ENCODE measurements at places on chromosomes 13 and 19.

DNA sequence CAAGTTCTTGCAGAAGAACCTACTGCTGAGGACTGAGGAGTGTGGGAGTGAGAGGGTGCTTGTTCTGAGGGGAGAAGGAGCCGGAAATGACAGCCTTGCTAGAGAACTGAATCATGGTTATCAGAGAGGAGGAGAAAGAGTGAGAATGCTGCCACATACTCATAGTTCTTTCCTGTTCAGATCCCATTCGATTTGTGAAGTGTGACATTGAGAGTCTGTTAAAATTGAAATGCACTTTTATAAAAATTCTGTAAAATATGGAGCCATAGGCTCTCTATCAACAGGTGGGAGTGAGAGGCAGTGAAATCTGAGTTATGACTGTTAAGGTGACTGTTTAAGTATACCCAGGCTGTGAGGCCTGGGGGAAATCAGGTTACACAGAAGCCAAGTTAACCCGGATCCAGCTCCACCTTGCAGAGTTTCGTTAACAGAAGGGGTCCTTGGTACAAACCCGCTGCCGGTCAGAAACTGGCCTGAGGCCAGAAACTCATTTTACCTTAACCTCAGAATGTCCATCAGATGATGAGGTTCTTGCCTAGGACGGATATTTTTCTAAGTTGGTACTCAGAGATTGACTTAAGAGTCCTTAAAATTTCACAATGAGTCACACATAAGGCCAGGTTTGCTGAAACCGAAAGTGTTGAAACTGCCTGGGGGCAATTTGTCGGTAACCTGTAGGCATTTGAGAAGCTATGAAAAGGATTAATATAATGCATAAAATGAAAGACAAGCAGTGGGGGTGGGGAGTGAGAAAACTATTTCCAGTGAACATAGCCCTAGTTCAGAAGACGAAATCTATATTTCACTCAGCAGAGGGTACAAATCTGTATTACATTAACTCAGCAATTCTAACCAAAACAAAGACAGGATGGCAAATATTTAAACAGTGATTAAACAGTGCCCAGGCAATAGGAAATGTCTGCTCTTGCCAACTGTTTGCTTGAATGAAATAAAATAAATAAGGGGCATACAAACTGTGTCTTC is 350.5 kb downstream of the KCNRG start:
- DNase-seq: peak; percentile 66

DNA sequence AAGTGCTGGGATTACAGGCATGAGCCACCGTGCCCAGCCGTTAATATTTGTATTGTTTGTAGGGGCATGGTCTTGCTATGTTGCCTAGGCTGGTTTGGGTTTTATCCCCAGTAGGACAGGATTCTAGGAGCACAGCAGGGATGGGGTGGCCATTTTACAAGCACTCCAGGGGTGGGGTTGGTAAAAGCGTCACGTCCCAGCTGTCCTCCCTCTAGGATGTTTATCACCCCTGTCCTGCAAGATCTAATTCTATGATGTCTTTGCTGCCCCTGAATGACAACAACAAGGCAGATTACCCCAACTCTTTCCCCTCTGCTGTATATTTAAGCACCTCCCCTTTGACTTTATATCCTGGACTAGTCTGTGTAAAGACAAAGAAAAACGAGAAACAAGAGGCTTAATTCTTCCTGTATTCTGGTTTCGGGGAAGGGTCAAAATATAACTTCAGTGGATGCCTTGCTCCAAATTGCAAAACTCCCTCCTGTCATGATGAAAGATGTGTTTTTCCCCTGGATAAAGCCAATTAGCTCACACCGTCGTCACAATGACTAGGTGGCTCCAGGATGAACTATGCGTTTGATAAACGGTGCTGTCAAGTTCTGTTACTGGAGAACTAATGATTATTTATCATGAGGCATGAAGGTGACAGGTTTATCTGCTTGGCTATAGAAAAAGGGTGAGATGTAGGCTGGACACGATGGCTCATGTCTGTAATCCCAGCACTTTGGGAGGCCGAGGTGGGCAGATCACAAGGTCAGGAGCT is 27.8 kb upstream of the OR1M1 start:
- no peak for DNase-seq

DNA sequence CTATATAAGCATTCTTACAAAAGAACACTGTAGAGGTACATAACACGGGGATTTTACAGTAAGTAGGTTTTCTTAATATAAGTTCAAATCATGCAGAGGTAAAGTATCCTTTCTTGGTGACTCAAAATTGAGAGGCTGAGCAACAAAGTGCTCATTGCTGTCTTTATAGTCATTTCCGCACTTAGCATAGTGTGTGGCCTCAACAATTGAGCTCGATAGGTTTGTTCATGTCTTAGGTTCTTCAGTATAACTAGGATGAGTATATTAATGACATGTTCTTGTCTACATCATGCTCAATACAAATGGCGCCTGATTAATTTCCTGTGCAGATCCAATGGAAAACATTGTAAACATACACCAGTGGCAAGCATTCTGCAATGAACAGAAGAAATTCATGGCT is 1.4 kb downstream of the WDFY2 start:
- DNase-seq: no peak

- peak; percentile 24 for DNase-seq
These were observed 15.3 kb downstream of the ATP7B start for GRCh38 chr13:51995677-51996551.

DNA sequence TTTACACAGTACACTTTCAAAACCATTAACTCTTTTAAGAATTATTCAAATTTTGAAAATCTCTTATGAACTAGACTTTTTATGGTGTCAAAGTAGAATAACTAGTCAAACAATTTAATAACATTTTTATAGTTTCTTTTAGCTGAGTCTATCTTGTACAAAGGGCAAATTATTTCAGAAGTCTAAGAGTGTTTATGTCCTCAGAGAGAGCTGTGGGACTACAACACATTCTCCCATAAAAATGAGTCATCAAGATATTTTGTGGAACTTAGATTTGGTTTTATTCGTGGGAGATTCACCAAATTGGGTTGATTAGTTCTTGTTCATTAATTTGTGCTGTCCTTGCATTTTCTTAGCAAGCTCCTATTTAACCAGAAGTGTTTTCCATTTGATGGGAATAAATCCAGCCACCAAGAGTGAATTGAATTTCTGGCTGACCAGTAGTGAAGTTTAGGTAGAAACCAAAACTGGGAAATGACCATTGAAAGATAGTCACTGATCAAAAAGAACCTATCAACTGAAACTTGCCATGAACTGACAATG is 291.0 kb downstream of the DLEU7 start:
- no peak for DNase-seq
